ENCODE measurements at places on chromosomes 5 and 9.

GRCh38 chr5:137260820-137261695 lies 238.1 kb downstream of the SPOCK1 start:
- no peak for DNase-seq
- H3K27me3 ChIP-seq, result no peaks in the 10 kb centered on the region
- H3K4me3 ChIP-seq, result no peak overlapping the region
- H3K27ac ChIP-seq, result no peak overlapping the region

DNA sequence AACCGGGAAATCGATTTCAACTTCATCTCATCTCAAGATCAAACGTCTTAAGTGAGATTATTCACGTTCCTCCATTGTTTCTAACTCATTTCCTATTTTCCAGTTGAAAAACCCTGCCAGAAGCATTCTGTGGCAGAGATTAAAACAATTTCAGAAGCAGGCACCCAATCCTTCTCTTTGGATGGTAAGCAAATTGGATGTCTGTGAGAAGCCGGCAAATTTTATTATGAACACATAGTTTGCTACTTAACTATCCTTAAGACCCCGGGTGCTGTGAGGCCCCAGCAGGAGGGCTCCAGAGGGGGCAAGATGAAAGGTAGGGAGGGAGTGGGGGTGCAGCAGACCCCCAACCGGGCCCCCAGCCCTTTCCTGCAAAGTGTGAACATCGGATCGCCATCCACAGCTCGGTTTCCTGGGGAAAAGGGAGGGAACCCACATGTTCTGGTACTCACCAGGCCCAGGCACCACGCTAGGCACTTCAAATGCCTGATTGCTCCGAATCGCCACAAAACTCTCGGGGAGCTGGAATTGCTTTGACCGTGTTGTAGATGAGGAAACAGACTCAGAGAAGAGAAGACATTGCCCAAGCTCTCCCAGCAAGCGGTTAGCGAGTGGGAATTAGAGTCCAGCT lies 167.1 kb upstream of the MVB12B start:
- no peaks in the 10 kb centered on the region for H3K36me3 ChIP-seq
- DNase-seq, result peak; percentile 35
- peaks cover 6% of the 10 kb centered on the region for H3K27me3 ChIP-seq
- H3K4me3 ChIP-seq, result no peak overlapping the region

GRCh38 chr5:6590581-6590980 lies 42.3 kb downstream of the NSUN2 start:
- no peaks in the 10 kb centered on the region for H3K4me1 ChIP-seq
- no peak overlapping the region for H3K4me3 ChIP-seq
- no peak for DNase-seq
- H3K27me3 ChIP-seq, result no peaks in the 10 kb centered on the region
- no peak overlapping the region for H3K27ac ChIP-seq

GRCh38 chr5:89721353-89721752 lies 688.2 kb downstream of the CETN3 start:
- no peak overlapping the region for H3K4me3 ChIP-seq
- no peaks in the 10 kb centered on the region for H3K27me3 ChIP-seq
- H3K36me3 ChIP-seq, result no peaks in the 10 kb centered on the region
- no peak overlapping the region for H3K27ac ChIP-seq
- H3K4me1 ChIP-seq, result no peaks in the 10 kb centered on the region

- no peaks in the 10 kb centered on the region for H3K4me1 ChIP-seq
- no peaks in the 10 kb centered on the region for H3K36me3 ChIP-seq
- peak overlapping the region; percentile 73 for H3K27ac ChIP-seq
- peak; percentile 85 for DNase-seq
- no peaks in the 10 kb centered on the region for H3K27me3 ChIP-seq
- no peak overlapping the region for H3K4me3 ChIP-seq
Observed at GRCh38 chr5:4700069-4700468, 440.1 kb upstream of the ADAMTS16 start.

DNA sequence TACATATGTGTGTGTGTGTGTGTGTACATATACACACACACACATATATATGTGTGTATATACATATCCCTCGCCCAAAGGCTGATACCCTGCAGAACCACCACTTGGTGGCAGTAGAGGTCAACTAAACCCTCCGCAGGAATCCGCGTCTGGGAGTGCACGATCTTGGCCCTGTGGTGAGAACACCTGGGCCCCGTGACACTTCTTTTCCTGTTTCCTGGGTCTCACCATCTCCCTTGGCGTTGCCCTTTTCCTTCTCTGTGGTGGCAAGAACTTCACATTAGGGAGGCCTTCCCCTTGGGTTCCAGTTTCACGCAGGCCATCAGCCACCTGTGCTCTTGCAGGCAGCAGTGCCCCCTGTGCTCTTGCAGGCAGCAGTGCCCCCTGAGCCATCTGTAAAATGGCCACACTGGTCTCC lies 8.2 kb downstream of the IL9 start:
- DNase-seq, result no peak
- H3K4me3 ChIP-seq, result no peak overlapping the region
- H3K4me1 ChIP-seq, result peaks cover 13% of the 10 kb centered on the region
- no peaks in the 10 kb centered on the region for H3K36me3 ChIP-seq
- peaks cover 15% of the 10 kb centered on the region for H3K27me3 ChIP-seq

DNA sequence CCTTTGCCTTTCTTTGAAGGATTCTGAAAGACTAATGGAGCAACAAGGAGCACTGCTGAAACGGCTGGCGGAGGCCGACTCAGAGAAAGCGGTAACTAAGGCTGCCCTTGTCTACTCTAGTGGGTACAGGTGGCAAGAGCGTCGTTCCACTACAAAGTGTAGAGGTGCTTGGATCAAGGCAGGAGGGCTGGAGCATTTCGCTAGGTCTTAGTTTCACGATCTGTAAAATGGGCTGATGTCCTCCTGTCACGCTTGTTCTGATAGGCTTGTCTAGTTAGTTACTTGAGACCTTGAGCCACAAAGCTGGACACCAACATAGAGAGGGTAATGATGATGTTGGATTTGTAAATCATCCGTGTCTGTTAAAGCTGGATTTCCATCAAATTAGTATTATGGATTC lies 23.0 kb upstream of the GLE1 start:
- no peaks in the 10 kb centered on the region for H3K4me1 ChIP-seq
- H3K27ac ChIP-seq, result no peak overlapping the region
- DNase-seq, result no peak
- H3K27me3 ChIP-seq, result no peaks in the 10 kb centered on the region

- H3K27ac ChIP-seq, result peak overlapping the region; percentile 55
- H3K36me3 ChIP-seq, result no peaks in the 10 kb centered on the region
- no peak for DNase-seq
- peaks cover 16% of the 10 kb centered on the region for H3K4me1 ChIP-seq
- no peaks in the 10 kb centered on the region for H3K27me3 ChIP-seq
Observed at GRCh38 chr9:212297-212696, 2.4 kb upstream of the DOCK8 start.

GRCh38 chr9:115689331-115689730 lies 464.3 kb upstream of the PAPPA start:
- no peak overlapping the region for H3K27ac ChIP-seq
- no peaks in the 10 kb centered on the region for H3K36me3 ChIP-seq
- DNase-seq, result no peak
- H3K27me3 ChIP-seq, result no peaks in the 10 kb centered on the region
- H3K4me1 ChIP-seq, result no peaks in the 10 kb centered on the region

DNA sequence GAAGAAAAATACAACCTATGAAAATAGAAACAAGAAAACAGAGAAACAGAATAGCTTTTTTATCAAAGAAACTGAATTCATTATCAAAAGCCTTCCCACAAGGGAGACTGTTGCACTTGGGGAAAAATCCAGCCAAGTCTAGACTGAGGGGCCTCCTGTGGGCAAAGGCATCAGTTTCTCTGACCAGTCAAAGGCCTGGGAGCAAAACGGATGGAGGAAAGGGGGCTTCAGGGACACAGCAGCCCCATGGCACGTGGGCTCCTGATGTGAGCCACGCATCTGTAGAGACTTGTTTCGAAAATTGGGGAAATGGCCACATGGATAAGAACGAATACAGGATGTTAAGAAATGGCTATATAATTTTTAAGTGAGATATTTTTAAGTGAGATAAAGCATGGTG lies 21.1 kb downstream of the ZDHHC11B start:
- no peak for DNase-seq
- no peak overlapping the region for H3K27ac ChIP-seq
- H3K4me3 ChIP-seq, result no peak overlapping the region
- no peaks in the 10 kb centered on the region for H3K27me3 ChIP-seq

- peaks cover 10% of the 10 kb centered on the region for H3K4me1 ChIP-seq
- H3K36me3 ChIP-seq, result no peaks in the 10 kb centered on the region
- peak overlapping the region; percentile 67 for H3K27ac ChIP-seq
- H3K27me3 ChIP-seq, result no peaks in the 10 kb centered on the region
Observed at GRCh38 chr5:171495122-171495700, 75.8 kb downstream of the FGF18 start.

DNA sequence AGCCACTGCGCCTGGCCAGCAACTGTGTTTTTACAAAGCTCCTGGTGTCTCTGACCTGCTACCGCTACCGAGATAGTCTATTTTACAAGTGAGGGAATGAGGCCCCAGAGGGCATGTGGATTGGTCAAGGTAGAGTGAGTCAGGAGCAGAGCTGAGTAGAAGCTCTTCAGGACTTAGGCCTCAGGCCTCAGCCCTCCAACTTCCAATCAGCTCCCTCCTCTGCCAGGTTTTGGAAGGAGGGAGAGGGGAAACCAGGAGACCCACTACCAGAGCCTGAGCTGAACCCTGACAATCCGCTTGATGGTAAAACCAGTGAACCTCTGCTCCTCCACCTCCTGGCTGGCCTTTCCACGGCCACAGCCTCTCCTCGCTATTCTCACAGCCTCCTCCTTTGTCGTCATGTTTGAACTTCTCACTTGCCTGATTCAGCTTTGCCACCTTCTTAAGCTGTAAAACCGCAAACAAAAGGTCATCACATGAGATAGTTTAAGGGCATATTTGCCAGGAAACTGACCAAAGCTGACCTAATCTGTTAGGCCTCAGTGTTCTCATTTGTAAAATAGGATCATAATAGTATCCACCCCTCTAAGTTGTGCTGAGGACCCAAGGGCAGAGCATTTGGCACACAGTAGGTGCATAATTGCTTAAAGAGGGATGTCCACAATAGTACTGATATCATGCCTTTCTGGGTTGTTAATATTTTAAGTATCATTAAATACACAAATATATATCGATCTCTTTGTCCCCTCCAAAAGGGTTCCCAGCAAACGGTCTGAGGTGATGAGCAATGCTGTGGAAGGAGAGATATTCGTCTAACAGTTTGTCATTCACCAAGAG lies 1.7 kb downstream of the TRAF1 start:
- peak overlapping the region; percentile 65 for H3K27ac ChIP-seq
- H3K4me3 ChIP-seq, result peak overlapping the region; percentile 23
- no peaks in the 10 kb centered on the region for H3K36me3 ChIP-seq
- no peaks in the 10 kb centered on the region for H3K27me3 ChIP-seq
- peaks cover 22% of the 10 kb centered on the region for H3K4me1 ChIP-seq

- H3K27me3 ChIP-seq, result no peaks in the 10 kb centered on the region
- H3K4me3 ChIP-seq, result peak overlapping the region; percentile 92
- no peak for DNase-seq
- peak overlapping the region; percentile 89 for H3K27ac ChIP-seq
- peaks cover 4% of the 10 kb centered on the region for H3K4me1 ChIP-seq
- H3K36me3 ChIP-seq, result no peaks in the 10 kb centered on the region
Observed at GRCh38 chr9:94029932-94030317, 54.3 kb upstream of the PTPDC1 start.

DNA sequence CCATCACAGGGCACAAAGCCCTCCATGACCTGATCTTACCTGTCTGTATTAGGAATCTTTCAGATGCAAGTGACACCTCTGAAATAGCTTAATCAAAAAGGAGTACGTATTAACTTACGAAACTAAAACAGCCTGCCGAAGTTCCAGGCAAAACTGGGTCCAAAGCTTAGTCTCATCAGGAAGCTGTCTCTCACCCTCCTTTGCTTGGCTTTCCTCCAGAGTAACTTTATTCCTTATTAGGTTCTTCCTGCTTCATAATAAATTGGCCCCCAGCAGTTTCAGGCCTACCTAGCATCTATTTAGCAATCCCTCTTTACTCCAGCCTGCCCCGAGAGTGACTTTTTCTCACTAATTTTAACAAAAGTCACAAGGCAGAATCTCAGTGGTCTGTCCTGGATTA lies 58.4 kb upstream of the STK32A start:
- H3K27ac ChIP-seq, result no peak overlapping the region
- H3K27me3 ChIP-seq, result peaks cover 4% of the 10 kb centered on the region
- H3K4me3 ChIP-seq, result no peak overlapping the region
- H3K4me1 ChIP-seq, result no peaks in the 10 kb centered on the region
- H3K36me3 ChIP-seq, result no peaks in the 10 kb centered on the region

- H3K4me1 ChIP-seq, result no peaks in the 10 kb centered on the region
- no peaks in the 10 kb centered on the region for H3K36me3 ChIP-seq
- H3K27me3 ChIP-seq, result no peaks in the 10 kb centered on the region
- no peak for DNase-seq
- H3K4me3 ChIP-seq, result no peak overlapping the region
- H3K27ac ChIP-seq, result no peak overlapping the region
Observed at GRCh38 chr5:95162231-95162992, 122.5 kb downstream of the MCTP1 start.

GRCh38 chr9:131773911-131774379 lies 34.1 kb upstream of the RAPGEF1 start:
- no peaks in the 10 kb centered on the region for H3K4me1 ChIP-seq
- H3K4me3 ChIP-seq, result no peak overlapping the region
- no peaks in the 10 kb centered on the region for H3K36me3 ChIP-seq

GRCh38 chr5:68250661-68251298 lies 35.2 kb downstream of the PIK3R1 start:
- no peaks in the 10 kb centered on the region for H3K36me3 ChIP-seq
- no peaks in the 10 kb centered on the region for H3K27me3 ChIP-seq
- H3K4me1 ChIP-seq, result peaks cover 70% of the 10 kb centered on the region
- H3K4me3 ChIP-seq, result no peak overlapping the region
- H3K27ac ChIP-seq, result peak overlapping the region; percentile 64

All from upper lobe of right lung (tissue), 1 donor.